B cell (primary cell): ENCODE measurements at places on chromosomes 5 and 9.

- peaks cover 42% of the 10 kb centered on the region for H3K36me3 ChIP-seq
- DNase-seq = no peak
- peaks cover 27% of the 10 kb centered on the region for H3K4me1 ChIP-seq
- H3K4me3 ChIP-seq = no peak overlapping the region
Observed at GRCh38 chr5:68290847-68291246, 75.3 kb downstream of the PIK3R1 start.

DNA sequence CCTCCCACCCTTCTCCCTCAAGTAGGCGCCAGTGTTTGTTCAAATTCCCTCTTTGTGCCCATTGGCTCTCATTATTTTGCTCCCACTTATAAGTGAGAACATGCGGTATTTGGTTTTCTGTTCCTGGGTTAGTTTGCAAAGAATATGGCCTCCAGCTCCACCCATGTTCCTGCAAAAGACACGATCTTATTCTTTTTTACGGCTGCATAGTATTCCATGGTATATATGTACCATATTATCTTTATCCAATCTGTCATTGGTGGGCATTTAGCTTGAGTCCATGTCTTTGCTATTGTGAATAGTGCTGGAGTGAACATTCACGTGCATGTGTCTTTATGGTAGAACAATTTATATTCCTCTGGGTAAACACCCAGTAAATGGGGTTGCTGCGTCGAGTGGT lies 63.0 kb upstream of the OTULINL start:
- H3K27ac ChIP-seq = no peak overlapping the region
- H3K27me3 ChIP-seq = no peaks in the 10 kb centered on the region
- H3K4me1 ChIP-seq = peaks cover 11% of the 10 kb centered on the region
- no peak for DNase-seq
- no peaks in the 10 kb centered on the region for H3K36me3 ChIP-seq
- H3K4me3 ChIP-seq = no peak overlapping the region

DNA sequence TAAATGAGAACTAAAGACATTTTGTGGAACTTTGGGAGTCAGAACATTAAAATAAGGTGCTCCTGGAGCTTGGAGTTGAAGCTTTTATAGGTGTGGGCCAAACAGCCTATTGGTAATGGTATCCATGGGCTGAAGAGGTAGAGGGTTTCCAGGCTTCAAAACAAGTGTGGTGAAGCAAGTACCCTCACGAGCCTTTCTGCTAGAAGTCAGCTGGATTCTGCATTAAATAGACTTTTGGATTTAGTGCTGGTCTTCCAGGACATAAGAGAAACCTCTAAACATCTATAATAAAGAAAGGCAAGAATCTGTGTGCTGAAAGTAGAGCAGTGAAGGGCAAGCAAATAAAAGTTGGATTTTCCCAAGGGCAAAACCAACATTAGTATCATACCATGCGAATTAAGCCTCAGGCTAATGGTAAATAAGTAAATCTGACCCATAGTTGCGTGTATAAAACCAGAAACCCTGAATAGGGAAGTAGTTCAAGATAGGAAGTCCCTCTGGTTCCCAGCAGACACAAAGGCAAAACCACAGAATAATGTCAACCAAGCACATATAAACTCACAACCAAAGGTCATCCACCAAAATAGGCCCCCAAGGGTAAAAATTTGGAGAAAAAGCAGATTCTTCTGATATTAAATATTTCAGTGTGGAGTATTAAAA lies 306.3 kb downstream of the TLE4 start:
- H3K4me3 ChIP-seq = peak overlapping the region; percentile 37
- DNase-seq = peak; percentile 71
- peaks cover 40% of the 10 kb centered on the region for H3K4me1 ChIP-seq
- H3K27me3 ChIP-seq = no peaks in the 10 kb centered on the region

- H3K27ac ChIP-seq = no peak overlapping the region
- H3K4me1 ChIP-seq = no peaks in the 10 kb centered on the region
- no peaks in the 10 kb centered on the region for H3K36me3 ChIP-seq
- H3K27me3 ChIP-seq = no peaks in the 10 kb centered on the region
- no peak overlapping the region for H3K4me3 ChIP-seq
Observed at GRCh38 chr9:106921341-106921899, 58.5 kb downstream of the ZNF462 start.

DNA sequence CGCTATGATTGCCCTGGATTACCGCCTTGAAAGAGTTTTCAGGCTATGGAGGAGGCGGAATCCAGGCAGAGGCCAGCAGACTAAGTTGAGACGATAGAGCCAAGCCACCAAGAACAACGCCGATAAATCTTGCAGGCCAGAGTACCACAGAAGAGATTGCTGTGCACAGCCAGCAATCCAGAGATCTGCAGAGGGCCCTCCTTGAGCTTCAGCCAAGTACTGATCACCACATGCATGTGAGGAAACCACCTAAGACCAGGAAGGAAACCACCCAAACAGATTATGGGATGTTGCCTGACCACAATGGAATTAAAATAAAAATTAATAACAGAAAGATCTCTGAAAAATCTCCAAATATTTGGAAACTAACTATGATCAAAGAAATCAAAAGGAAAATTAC lies 74.9 kb downstream of the GCNT4 start:
- no peaks in the 10 kb centered on the region for H3K36me3 ChIP-seq

DNA sequence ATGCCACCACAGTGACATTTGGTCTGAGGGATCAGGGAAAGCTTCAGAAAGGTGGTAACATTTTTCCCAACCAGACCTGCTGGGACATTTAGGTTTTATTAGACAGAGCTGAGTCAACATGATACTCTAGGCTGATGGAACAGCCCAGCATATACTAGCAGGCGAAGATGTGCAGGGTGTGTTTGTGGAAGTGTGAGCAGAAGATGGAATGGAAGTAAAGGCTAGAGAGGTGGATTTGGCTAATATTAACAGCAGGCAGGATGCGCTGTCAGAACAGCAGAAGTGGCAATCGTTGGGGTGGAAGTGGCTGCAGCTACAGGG lies 340.6 kb downstream of the ASTN2 start:
- no peak overlapping the region for H3K4me3 ChIP-seq
- no peaks in the 10 kb centered on the region for H3K27me3 ChIP-seq
- no peaks in the 10 kb centered on the region for H3K4me1 ChIP-seq
- no peak overlapping the region for H3K27ac ChIP-seq
- no peak for DNase-seq

DNA sequence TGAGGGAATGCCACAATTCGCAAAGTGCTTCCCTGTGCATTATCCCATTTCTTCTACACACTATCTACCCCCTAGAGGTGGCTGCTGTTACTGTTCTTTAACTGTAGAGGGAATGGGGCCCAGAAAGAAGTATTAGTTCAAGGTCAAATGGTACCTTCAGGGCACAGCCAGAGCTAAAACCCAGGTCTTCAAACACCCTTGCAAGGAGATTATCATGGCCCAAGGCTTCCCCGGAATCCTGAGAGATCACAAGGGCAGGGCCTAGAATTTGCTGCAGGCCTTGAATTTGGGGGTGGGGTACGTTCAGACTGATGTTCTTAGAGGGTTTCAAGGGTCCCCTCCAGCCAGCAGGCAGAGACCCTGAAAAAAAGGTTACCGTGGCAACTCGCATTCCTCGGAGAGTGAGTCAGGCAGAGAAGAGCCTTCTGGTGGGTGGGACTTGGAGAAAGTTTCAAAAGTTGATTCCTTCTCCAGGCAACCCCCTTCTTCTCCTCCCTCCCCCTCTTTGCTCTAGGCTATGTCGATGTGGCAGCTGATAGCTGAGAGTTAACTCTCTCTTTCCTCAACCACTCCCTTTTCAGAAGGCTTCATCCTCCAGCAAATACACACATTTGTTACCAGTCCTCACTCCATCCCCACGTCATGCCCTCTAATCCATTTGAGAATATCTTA lies 1.9 kb downstream of the SPARC start:
- DNase-seq = no peak
- peaks cover 3% of the 10 kb centered on the region for H3K27me3 ChIP-seq
- H3K4me1 ChIP-seq = peaks cover 3% of the 10 kb centered on the region
- no peak overlapping the region for H3K4me3 ChIP-seq
- H3K27ac ChIP-seq = no peak overlapping the region
- H3K36me3 ChIP-seq = no peaks in the 10 kb centered on the region

DNA sequence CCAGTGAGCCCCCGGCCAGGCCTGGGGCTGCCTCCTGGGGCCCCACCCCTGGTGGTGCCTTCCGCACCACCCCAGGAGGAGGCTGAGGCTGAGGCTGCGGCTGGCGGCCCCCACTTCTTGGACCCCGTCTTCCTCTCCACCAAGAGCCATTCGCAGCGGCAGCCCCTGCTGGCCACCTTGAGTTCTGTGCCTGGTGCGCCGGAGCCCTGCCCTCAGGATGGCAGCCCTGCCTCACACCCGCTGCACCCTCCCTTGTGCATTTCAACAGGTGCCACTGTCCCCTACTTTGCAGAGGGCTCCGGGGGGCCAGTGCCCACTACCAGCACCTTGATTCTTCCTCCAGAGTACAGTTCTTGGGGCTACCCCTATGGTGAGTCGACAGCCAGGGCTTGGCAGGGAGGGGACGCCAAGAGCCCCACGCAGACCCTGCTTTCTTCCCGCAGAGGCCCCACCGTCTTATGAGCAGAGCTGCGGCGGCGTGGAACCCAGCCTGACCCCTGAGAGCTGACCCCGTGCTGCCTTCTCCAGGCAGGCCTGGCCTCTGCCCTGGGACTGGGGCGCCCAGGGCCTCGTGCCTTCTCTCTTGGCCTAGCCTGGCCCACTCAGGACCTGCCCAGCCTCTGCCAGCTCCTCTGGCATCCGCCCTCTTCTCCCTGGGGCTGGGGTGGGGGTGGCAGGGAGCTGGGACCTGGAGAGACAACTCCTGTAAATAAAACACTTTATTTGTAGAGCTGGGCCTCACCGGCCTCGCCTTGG lies 4.0 kb upstream of the EHMT1 start:
- peaks cover 24% of the 10 kb centered on the region for H3K36me3 ChIP-seq
- H3K4me1 ChIP-seq = peaks cover 15% of the 10 kb centered on the region
- H3K27me3 ChIP-seq = no peaks in the 10 kb centered on the region
- no peak for DNase-seq

GRCh38 chr5:150613991-150614660 lies 26.3 kb upstream of the SYNPO start:
- DNase-seq = no peak
- H3K36me3 ChIP-seq = no peaks in the 10 kb centered on the region
- H3K4me3 ChIP-seq = no peak overlapping the region
- no peak overlapping the region for H3K27ac ChIP-seq
- no peaks in the 10 kb centered on the region for H3K27me3 ChIP-seq
- no peaks in the 10 kb centered on the region for H3K4me1 ChIP-seq

GRCh38 chr9:121098567-121099198 lies 23.9 kb downstream of the CNTRL start:
- peaks cover 15% of the 10 kb centered on the region for H3K4me1 ChIP-seq
- H3K36me3 ChIP-seq = peaks cover 3% of the 10 kb centered on the region
- peak; percentile 73 for DNase-seq
- no peak overlapping the region for H3K4me3 ChIP-seq
- peak overlapping the region; percentile 68 for H3K27ac ChIP-seq
- no peaks in the 10 kb centered on the region for H3K27me3 ChIP-seq

GRCh38 chr5:87770601-87771121 lies 357.9 kb upstream of the CCNH start:
- DNase-seq = no peak
- H3K36me3 ChIP-seq = no peaks in the 10 kb centered on the region
- no peak overlapping the region for H3K4me3 ChIP-seq
- no peak overlapping the region for H3K27ac ChIP-seq
- H3K4me1 ChIP-seq = no peaks in the 10 kb centered on the region

GRCh38 chr5:97094579-97095317 lies 47.7 kb downstream of the LIX1 start:
- no peaks in the 10 kb centered on the region for H3K27me3 ChIP-seq
- peaks cover 6% of the 10 kb centered on the region for H3K36me3 ChIP-seq
- H3K4me1 ChIP-seq = peaks cover 3% of the 10 kb centered on the region
- H3K4me3 ChIP-seq = no peak overlapping the region

DNA sequence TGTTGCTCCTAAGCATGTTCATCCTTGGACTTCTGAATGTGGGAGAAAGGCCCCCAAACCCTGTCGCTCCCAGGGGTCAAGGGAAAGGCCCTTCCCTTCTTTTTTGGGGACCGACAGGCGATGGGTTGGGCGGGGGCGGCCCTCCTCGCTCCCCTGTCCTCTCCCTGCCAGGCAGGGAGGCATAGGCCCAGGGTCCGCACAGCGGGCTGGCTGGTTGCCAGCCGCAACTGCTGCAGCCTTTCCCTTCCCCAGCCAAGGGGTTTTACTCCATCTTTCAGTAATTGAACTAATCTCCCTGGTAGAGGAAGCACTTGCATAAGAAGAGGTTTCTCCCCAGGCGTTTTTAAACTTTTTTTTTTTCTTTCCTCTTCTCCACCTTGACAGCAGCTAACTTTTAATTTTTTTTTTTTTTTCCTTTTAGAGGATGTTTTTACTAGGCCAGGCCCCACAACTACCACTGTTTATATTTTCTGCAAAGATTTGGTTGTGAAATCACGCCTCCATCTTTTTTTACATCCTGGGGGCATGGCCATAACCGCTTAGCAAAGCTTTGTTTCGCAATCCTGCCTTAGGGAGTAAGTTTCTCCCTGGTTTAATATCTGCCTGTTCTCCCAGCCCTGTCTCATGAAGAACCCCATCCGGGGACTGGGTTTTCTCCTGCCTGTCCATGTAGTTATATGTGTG lies 216.9 kb upstream of the ZNF608 start:
- H3K36me3 ChIP-seq = no peaks in the 10 kb centered on the region
- no peak overlapping the region for H3K27ac ChIP-seq
- DNase-seq = no peak
- H3K4me1 ChIP-seq = peaks cover 4% of the 10 kb centered on the region
- no peak overlapping the region for H3K4me3 ChIP-seq

DNA sequence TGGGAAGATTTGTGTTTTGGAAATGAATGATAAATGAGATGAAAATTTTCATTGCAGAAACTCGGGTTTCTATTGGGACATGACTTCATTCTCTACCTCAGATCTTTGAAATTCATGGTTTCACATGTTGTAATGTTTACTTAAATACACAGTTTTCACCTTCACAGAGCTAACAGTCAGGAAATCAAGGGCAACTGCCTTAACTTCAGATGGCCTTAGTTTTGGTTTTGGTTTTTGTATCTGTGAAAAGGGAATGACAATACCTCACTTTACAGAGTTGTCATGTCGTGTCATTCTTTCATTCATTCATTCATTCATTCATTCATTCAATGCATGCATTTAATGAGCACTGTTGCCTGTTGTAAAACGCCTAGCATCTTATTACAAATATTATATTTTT lies 41.9 kb downstream of the NIM1K start:
- no peaks in the 10 kb centered on the region for H3K27me3 ChIP-seq
- H3K4me1 ChIP-seq = no peaks in the 10 kb centered on the region
- no peaks in the 10 kb centered on the region for H3K36me3 ChIP-seq

GRCh38 chr5:164799391-164799790 lies 1294.0 kb downstream of the MAT2B start:
- no peak overlapping the region for H3K27ac ChIP-seq
- H3K4me1 ChIP-seq = no peaks in the 10 kb centered on the region
- H3K27me3 ChIP-seq = no peaks in the 10 kb centered on the region
- no peak overlapping the region for H3K4me3 ChIP-seq
- no peaks in the 10 kb centered on the region for H3K36me3 ChIP-seq
- no peak for DNase-seq

GRCh38 chr9:122821278-122821943 lies 7.0 kb downstream of the PDCL start:
- no peaks in the 10 kb centered on the region for H3K27me3 ChIP-seq
- no peak overlapping the region for H3K4me3 ChIP-seq
- DNase-seq = peak; percentile 35
- no peak overlapping the region for H3K27ac ChIP-seq
